ENCODE measurements at places on chromosomes 11 and 22.

- DNase-seq = no peak
These were observed 122.3 kb downstream of the BRD1 start for GRCh38 chr22:49705216-49705971.

GRCh38 chr22:32801537-32802236 lies at the start of gene TIMP3:
Gene TIMP3, plus strand, starts transcription at chr22:32801705. Its CDS starts 297 bp downstream, at chr22:32802002.
- no peak for DNase-seq

GRCh38 chr11:66600631-66601233 lies 7.7 kb downstream of the CCS start:
- no peak for DNase-seq

DNA sequence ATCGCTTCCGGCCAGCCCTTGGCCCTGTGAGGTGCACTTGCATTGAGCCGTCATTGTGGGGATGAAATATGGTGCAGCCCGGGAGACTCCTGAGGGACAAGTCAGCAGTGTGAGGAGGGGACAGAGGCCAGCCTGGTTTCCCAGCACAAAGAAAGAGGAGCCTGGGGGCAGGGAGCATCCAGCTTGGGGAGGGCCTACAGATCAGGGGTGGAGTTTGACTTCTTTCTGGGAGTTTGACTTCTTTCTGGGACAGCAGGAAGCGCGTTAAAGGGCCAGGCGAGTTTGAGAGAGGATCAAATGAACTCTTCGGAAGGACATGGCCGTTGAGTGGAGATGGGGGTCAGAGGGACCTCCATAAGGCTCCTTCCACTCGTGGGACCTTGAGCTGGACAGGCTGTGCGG lies 91.9 kb downstream of the LRRC32 start:
- DNase-seq = no peak

- DNase-seq = no peak
These were observed 176.7 kb downstream of the BCR start for GRCh38 chr22:23357053-23357452.

GRCh38 chr22:19723983-19724827 lies 866 bp downstream of the GP1BB start:
- DNase-seq = no peak

GRCh38 chr22:27331526-27332281 lies 469.9 kb downstream of the MN1 start:
- DNase-seq = no peak

GRCh38 chr11:117676501-117676900 lies 120.5 kb downstream of the DSCAML1 start:
- DNase-seq = no peak

GRCh38 chr22:20002128-20002527 lies 14.5 kb downstream of the ARVCF start:
- DNase-seq = no peak

- DNase-seq = no peak
These were observed 10.9 kb downstream of the MTCH2 start for GRCh38 chr11:47631473-47631872.

Measured in keratinocyte (primary cell).